HL-60 (cell line): ENCODE measurements at places on chromosomes 3 and 15.

- no peak for DNase-seq
These were observed 15.4 kb upstream of the CSPG4 start for GRCh38 chr15:75727851-75728715.

DNA sequence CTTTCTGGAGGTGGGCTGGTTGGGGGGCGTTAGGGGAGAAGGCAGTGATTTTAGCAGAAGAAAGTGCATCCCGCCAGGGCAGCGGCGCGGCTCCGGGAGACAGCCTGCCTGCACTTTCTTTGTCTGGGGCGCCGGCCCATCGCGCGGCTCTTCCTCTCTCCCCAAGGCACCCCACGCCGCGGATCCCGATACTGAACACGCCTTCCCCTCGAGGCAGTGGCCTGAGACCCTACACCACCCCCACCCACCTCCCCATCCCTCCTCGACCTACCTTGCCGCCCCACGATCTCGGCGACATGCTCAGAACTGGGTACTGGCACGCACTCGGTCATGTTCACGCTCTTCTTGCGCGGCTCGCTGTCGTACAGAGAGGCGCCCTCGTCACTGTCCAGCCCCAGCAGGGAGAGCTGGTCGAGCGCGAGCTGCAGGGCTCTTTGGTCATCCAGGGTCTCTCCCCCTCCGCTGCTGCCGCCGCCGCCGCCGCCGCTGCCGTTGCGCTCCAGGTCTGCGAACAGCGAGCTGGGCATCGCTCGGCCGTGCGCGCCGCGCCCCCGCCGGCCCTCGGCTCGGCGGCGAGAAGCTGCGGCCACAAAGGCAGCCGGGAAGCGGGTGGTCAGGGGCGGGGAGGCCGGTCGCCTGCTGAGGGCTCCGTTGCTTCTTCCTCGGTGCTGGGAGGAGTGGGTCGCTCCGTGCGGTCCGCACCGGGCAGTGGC lies 483 bp downstream of the MEX3B start:
- DNase-seq, result no peak

- DNase-seq, result no peak
These were observed 69.3 kb downstream of the PIK3R4 start for GRCh38 chr3:130677343-130677742.

- DNase-seq, result no peak
These were observed 273.5 kb downstream of the FAM43A start for GRCh38 chr3:194959217-194959616.

DNA sequence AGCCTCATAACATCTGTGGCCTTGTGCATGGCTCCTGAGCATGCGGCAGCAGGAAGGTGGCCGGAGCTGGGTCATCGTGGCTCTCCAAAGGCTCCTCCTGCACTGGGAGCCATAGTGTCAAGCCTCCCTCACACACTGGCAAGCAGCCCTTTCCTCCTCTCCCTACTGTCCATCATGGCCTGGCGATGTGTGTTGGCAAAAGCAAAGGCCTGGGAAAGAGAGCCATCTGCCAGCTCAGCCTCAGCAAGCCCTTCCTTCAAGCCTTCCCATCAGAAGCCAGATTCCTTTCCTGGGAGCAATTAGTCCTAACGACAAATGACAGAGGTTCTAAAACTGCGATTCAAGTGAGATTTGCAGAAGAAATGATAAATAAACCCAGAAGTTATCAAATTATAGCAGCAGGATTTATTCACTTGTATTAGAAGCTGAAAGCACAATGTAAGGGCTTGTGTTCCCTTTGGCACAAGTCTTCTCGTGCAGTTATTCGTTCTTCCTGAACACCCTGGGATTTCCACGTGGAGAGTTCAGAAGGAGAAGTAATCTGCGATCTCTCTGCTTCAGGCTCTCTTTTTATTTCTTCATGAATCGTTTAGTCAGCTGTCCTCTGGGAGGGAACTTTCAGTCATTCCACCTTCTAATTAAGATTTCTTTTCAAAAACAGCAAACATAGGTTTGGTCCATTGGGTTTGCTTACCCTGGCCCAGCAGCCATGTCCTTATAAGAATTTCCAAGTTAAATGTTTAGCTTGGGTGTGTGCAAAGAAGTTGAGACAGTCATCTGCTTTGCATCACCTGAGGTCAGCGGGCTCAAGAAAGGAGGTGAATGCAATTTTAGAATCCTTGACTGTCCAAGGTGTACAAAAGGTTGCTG lies 110.3 kb upstream of the TMC3 start:
- no peak for DNase-seq

DNA sequence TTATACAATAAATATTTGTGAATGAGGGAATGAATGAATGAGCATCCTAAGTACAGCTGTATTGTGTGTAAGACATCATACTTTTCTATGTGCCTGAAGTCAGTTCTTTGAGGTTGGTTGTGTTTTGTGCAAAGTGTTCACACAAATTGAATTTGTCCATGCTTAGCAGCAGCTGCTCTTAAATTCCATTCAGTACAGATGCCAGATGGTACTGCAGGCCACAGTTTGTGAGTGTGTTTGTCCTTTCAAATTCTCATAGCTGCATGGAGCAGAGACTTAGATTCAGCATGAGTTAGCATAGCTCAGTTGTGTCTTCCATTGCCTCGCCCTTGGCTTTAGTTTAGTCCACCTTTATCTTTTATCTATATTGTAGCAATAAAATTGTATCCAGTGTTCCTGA lies 3.8 kb upstream of the ZNF385D start:
- no peak for DNase-seq

DNA sequence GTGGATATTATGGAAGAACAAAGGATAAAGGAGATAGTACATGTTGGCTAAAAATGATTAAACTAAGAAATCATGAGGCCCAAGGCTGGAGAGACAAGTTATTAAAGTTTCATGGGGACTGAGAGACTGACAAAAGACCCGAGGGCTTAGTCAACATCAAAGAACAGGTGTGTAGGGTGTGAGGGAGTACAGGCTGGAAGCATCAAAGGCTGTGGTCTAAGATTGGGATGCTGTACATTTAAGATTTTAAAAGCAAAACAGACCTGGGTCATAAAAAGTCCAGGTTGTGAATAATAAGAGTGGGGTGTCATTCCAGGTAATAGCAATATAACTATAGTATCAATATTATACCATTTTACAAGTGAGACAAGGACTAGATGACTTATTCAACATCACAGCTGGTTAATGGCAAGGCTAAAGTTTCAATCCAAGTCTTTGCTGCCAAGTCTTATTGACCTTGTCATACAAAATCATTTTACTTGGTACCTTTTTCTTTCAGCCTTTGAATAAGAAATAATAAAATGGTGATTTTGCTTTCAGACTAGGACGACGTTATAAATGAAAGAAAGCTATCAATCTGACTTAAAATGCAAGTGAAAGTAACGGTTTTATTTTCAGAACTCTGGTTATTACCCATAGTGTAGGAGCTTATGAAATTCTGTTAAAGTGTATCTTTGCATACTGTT lies 211.6 kb downstream of the TNIK start:
- no peak for DNase-seq

DNA sequence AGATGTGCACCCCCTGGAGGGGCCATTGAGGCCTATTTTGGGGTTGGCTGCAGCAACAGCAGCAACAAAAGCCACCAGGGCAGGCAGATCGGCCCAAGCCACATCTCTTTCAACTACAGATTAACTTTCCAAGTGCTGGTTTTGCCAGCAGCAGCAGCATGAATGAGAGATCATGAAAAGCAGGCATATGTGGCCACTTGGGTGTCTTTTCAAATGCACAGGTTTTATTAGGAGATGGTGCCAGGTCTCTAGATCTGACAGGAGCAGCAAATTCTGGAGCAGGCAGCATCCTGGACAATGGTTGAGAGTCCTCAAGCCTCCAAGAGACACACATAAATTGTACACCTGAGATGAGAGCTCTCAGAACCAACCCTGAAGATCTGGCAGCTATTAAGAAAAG lies 31.7 kb upstream of the CCDC66 start:
- DNase-seq, result no peak

- DNase-seq, result no peak
These were observed 157.8 kb downstream of the SV2B start for GRCh38 chr15:91257746-91258414.

- no peak for DNase-seq
These were observed 50.4 kb downstream of the MCF2L2 start for GRCh38 chr3:183378008-183378407.

DNA sequence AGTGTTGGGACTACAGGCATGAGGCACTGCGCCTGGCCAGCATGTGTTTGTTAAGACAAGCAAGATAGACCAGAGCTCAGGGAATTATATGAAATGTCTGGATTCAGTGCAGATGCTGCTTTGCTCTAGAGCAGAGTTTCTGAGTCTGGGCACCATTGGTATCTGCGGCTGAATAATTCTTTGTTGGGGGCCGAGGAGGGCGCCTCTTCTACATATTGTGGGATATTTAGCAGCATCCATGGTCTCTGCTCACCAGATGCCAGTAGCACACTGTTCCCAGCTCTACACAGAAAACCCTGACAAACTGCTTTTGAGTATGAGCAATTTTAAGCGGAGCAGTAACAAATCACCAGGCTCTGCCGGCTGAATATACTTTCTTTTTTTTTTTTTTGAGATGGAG lies 3.6 kb upstream of the LDHAL6B start:
- DNase-seq, result no peak

DNA sequence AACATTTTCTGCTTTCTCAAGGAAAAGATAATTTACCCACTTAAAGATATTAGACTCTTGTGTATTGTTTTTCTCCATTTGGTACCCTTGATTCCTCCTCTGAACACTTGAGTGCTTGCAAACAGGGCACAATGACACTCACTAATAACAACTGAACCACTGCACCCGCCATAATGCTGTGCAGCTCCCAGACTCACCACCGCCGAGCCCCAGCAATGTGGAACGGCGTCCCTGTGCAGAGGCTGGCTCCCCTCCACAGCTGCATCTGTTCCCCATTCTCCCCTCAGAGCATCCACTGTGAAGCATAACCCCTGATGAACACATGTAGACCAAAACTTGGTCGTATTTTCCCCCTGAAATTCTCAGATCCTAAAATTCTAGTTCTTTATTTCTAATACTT lies 276.2 kb upstream of the PLSCR5 start:
- no peak for DNase-seq

DNA sequence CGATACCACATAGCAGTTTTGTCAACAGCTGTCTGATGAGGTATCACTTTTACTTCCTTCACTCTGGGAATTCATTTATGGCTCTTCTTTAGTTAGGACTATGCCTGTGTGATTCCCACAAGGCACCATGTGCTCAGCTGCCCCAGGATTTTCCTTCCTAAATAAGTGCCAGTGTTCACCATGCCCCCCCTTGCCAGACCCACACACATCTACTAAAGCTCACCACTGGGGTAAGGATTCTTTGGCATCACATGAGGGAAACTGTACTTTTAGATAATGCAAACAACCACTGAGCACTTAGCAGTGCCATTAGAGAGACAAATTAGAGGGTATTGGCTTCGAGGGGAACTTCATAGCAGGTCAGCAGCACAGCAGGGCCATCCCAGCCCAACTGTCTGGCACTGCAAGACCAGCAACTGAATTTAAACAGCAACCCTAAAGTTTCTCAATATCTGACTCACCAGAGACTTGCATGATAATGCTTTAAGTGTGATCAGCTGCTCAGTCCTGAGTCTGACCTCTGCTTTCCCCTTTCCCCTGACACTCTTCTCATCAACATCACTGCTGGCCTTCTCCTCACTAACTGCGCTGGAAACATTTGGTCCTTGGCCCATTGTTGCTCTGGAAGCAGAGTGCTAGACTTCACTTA lies 114.3 kb downstream of the STAC start:
- DNase-seq, result peak; percentile 21

- DNase-seq, result no peak
These were observed 455.3 kb upstream of the ALCAM start for GRCh38 chr3:104911376-104911775.

- no peak for DNase-seq
These were observed 37.9 kb downstream of the DPH6 start for GRCh38 chr15:35507932-35508638.

DNA sequence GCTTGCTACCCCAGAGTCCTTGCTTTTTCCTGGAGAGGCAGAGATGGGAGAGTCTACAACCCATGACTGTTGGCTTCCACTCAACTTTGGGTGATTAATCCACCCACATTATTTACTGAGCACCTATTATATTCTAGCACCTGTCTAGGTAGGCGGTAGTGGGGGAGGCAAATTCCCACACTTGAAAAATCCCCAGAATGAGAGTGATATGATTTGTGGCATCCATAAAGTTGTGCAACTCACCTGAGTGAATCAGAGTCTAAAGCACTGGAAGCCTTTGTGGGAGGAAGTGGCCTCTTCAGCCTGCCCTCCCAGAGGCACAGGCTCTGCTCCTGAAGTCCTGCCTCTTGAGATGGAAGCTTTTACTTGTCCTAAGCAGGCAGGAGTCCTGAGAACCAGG lies 40.4 kb upstream of the CTNNB1 start:
- DNase-seq, result no peak

- DNase-seq, result no peak
These were observed 38.8 kb downstream of the PTPRG start for GRCh38 chr3:61600195-61600594.
